Stimulated activated CD4-positive, alpha-beta T cell treated with anti-CD3 and anti-CD28 coated beads, Interleukin-1b, Interleukin-23, amount 100 ng/mL, for 4 hours (primary cell): ENCODE measurements at places on chromosomes 13 and 19.

DNA sequence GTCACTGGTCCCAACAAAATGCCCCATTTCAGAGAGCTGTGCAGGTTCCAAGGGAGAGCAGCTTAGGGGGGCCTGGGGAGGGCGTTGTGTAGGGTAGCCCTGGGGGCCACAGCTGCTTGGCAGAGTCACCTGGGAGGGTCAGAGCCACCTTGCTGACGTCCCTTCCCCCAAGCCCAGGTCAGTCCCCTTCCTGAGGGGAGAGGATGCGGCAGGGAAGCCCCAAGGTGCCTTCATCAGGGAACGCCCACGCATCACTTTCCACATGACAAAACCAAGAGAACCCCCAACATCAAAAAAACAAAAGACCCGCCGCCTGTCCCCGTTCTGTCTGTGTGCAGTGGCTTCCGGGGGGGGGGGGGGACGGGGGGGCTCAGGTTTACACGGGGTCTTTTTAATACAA, 5.3 kb upstream of the UQCR11 start:
- no peak for DNase-seq

DNA sequence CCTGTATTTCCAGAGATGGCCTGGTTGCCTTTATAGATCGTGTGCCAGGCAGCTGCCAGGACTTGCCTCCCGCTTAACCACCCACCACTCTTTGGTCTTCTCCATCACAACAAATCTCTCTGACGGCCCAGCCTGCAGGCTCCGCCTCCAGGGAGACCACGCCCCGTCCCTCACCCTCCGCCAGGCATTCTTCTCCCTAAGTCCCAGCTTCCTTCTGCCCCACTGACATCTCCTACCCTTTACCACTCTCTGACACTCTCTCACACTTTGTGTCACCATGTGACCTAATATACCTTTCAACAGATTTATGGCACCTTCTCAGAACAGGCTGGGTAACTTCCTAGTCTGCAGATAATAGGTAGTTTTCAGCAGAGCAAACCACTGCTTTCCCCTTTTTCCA, 95.1 kb downstream of the CAB39L start:
- no peak for DNase-seq

DNA sequence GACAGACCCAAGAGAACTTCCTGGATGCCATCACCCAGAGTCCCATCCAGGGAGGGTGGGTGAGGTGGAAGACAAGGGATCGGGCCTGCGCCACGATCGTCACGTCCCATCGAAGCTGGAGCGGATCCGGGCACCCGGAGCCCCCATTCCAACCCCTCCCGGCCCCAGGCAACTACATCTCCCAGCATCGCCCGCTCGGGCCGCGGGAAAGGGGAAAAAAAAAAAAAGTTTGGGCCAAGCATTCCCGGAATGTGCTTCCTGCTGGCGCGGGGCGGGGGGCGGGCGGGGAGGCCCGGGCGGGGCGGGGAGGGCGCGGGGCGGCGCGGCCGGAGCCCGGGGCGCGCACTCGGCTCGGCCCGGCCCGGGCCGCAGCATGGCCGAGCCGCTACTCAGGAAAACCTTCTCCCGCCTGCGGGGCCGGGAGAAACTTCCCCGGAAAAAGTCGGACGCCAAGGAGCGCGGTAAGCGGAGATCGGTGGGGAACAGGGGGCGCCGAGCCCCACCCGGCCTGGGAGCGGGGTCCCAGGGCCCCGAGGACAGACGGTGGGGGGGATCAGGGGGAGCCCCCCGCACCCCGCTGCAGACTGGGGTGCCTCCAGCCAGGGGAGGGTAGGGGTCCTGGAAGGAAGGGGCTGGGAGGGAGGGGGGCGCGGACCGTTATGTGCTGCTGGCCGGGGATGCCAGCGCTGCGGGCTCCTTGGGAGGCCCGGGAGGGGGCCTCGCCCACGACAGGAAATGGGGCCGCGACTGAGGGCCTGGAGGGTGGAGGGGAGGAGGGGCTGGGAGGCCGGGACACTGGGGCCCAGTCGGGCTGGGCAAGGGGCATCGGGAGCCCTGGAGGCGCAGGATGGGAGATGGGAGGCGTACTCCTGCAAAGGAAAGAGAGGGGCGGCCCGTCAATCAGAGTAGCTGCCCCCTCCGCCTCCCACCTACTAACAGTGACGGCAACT, at the start of gene SYDE1:
TSS of gene SYDE1 (plus strand) at position 341 of the 950 bp plus-strand sequence. CDS start at position 374, 33 bp downstream.
- DNase-seq: peak; percentile 14

DNA sequence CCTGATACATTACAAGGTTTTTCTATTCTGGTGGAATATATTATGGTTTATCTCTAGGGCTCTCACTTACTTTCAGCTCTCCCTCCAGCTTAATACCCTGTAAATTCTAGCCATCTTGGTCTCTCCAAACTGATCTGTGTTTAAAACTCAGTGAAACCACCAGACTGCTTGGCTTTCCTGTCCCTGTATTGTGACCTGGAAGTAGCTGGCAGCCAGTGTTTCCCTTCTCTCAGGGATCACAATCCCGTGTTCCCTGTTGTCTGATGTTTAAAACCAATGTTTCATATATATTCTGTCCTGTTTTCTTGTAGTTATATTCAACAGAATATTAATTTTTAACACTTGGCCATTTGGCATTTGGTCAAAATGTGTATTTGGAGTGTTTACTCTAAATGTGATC, 8.0 kb downstream of the AKAP11 start:
- no peak for DNase-seq

DNA sequence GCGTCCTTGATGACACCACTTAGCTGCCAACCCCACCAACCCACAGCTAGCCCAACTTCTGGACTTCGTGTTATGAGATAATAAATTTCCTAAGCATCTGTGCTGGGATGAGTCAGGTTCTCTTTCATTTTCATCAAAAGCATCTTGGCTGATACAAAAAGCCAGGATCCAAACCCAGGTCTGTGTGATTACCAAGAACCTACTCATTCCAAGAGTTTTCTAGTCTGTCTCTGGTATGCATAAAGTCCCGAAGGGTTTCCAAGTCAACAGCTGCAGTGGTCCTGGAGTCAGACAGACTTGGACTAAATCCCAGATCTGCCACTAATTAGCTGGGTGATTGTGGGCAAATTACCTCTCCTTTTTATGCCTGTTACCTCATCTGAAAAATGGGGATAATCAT, 55.5 kb upstream of the SERP2 start:
- DNase-seq: no peak

DNA sequence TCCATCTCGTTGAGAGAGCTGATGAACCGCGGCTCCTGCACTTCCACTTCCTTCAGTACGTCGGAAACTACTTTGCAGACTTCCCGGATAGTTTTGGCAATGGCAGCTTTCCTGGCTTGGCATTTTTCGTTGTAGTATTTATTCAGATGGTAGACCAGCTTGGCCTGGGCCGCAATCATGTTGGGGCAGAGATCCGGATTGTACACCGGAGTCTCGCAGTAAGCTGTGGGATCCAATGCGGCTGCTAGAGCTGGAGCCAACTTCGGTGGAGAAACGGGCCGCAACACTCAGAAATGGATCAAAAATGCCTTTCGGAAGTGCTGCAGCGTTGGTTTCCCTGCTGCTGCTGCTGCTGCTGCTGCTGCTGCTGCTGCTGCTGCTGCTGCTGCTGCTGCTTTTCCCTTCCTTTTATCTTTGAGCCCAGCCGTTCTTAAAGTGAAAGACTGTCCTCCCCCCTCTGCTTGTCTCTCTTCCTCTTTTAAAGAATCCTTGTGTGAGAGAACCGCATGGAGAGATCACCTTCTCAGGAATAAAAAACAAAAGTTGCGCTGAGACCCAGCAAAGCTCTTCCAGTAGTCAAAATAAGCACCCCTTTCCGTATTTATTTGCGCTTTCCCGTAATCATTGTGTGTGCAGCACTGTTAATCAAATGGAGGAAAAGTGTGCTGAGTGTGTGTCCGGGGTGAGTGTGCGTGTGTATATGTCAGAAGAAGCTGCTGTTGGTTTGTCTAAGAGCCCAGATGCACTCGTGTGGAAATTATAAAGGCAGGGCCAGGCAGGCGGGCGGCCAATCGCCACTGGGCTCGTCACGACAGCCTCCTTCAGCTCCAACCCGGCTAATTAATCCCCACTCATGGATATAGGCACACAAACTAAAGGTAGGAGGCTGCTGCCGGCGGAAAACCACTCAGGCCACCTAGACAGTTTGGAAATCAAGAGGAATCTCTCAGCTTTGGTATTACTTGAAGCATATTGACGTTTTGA, at the start of gene MAB21L1:
TSS of gene MAB21L1 (minus strand) at position 730 of the 984 bp plus-strand sequence. CDS start at position 179, 551 bp downstream.
- DNase-seq: no peak

- no peak for DNase-seq
Observed at GRCh38 chr13:112725346-112726015, 35.6 kb downstream of the ATP11A start.

GRCh38 chr19:5851302-5851701, at the start of gene FUT3:
FUT3 (minus strand) TSS chr19:5851449.
- DNase-seq: no peak

DNA sequence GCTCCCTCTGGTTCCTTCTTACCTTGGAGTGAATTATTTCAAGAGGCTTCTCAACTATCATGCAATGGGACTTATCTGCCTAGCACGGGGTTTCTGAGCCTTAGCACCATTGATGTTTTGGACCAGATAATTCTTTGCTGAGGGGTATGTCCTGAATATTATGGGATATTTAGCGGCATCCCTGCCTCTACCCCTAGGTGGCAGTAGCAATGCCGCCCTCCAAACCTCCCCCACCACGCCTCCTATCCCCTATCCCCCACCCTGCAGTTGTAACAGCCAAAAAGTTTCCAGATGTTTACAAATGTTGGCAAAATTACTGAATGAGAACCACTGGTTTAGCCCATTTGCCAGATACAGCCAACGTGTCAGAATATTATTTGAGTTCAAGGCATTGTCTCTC, 125.5 kb downstream of the POSTN start:
- DNase-seq: no peak

GRCh38 chr19:35306473-35307246, 14.7 kb downstream of the MAG start:
- DNase-seq: no peak

GRCh38 chr13:95862408-95862807, 185.5 kb downstream of the DNAJC3 start:
- no peak for DNase-seq

DNA sequence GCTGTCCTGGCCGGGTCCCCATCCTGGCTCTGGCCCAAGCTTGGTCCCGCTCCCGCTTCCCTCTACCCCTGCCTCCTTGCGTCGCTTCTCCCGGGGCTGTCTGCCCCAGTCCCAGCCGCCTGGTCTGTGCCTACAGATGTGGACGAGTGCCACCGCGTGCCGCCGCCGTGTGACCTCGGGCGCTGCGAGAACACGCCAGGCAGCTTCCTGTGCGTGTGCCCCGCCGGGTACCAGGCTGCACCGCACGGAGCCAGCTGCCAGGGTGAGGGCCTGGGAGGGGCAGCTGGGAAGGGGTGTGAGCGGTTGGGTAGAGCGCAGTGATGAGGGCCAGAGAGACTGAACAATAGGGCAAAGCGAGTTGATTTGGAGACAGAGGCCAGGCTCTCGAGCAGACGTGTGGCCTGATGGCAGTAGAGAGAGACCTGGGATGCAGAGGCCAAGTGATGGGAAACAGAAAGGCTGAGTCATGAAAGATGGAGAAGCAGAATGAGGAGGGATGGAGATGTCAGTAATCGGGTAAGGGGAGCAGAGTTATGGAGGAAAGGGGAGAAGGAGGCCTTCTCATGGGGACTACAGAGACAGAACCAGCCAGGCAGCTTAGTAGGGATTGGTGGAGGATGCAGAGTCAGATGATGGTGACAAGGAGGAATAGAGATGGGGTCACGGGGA, 9.4 kb downstream of the LTBP4 start:
- DNase-seq: peak; percentile 51

- no peak for DNase-seq
Observed at GRCh38 chr19:13095934-13096927, 6.4 kb downstream of the LYL1 start.

DNA sequence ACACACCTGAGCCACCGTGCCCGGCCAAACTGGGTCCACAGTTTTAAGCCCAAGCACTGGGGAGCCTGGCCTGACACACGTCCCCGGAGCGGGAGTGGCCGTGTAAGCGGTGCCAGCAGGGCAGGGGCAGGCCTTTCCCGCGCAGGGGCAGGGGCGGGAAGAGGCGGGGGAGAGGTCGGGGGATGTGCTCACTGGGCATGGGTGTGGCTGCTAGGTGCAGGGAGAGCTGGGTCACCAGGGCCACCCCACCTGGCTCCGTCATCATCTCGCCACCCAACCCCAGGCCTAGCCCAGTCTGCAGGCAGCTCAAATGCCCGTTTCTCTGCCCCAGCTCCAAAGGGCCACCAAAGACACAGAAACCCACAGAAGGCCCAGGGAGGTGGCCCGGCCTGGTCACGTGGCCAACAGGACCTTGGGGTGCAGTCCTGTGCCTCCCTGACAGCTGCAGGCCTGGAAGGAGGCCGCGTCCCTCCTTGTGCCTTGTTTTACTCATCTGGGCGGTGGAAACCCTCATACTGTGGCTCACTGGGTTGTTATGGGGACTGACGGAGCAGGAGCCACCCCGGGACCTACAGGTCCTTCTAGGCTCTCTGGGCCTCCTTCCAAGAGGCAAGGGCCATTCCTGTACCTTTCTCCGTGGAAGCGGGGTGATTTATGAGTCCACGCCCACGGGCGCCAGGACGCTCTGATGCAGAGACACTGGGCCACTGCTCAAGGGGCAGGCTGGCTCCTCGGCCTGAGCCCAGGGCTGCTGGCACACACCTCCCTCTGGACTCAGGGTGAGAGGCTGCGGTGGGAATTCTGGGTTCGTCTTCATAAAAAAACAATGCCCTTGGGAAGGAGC, 27.7 kb downstream of the MAP2K2 start:
- DNase-seq: no peak
